CD4-positive, alpha-beta T cell treated with Interleukin-21 for 1 hour (primary cell): ENCODE measurements at places on chromosomes 7 and 10.

- no peak for DNase-seq
Measured at GRCh38 chr7:157009778-157010587, 480 bp downstream of the MNX1 start.

DNA sequence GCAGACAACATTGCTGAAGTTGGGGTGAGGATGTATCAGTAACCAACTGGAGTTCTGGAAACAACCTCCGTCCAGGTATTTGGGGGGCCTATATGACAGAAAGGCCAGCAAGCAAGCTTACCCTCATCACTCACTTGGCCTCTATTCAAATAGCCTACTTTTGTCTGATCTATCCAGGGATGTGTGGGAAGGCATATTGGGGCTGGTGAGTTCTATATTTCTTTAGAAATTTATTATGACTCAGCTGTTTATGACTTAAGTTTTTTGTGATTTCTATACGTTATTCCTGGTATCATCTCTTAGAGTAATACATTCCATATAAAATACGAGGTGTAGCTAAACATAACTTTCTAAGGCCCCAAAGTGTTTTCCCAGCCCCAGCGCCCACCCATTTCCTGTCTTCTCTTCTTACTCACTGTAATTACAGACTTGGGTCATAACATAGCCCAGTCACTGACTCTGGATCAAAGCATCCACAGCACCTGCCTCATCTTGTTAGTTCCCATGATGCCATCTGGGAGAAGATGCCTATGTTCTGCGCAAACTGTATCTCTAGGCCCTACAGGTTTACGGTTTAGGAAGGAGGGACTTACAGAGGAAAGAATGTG, 18.1 kb downstream of the GARS1 start:
- DNase-seq, result no peak

- no peak for DNase-seq
Measured at GRCh38 chr10:73634421-73634820, 6.9 kb downstream of the MYOZ1 start.

DNA sequence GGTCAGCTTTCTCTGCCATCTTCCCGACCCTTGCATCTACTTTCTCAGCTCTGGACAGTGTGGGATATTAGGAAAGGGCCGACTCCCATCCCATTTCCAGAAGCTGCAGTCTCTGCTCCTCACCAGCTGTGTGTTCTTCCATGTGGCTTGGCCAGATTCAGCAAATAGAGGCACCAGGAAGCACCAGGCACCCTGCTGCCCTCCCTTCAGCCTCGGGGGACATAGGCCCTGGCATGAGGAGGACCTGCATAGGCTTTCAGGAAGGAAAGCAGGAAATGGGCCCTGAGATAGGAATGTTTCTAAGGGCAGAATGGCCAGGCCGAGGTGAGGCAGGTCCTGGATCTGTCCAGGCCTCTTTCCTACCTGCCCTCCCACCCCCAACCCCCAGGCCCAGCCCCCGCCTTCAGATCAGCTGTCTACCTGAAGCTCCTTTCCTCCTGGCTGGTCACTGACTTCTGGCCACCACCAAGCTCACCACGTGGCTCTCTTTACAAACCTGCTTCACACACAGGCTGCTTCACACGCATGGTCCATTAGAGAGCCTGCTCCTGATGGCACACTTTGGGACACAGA, 27.5 kb upstream of the PURB start:
- DNase-seq, result no peak

GRCh38 chr10:6347391-6347951, 144.7 kb downstream of the PFKFB3 start:
- DNase-seq, result peak; percentile 68

DNA sequence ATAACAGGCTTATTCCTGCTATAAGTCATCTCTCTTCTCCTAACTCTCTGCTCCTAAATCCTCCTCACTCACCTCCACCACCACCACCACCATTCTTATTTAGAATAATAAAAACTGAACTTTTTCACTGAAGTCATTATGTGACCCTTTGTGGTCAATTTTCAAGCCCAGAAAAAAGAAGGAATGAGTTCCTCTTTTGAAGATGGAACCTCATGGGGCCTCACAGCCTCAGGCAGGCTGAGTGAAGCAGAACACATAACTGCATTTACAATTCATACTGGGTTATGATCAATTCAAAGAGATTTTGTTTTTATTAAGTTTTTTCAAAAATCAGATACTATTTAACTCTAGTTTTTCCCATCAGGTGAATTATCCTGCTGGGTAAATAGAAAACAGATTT, 29.8 kb downstream of the PNLIPRP3 start:
- DNase-seq, result no peak

- DNase-seq, result no peak
Measured at GRCh38 chr7:1246160-1246870, 13.6 kb downstream of the UNCX start.

DNA sequence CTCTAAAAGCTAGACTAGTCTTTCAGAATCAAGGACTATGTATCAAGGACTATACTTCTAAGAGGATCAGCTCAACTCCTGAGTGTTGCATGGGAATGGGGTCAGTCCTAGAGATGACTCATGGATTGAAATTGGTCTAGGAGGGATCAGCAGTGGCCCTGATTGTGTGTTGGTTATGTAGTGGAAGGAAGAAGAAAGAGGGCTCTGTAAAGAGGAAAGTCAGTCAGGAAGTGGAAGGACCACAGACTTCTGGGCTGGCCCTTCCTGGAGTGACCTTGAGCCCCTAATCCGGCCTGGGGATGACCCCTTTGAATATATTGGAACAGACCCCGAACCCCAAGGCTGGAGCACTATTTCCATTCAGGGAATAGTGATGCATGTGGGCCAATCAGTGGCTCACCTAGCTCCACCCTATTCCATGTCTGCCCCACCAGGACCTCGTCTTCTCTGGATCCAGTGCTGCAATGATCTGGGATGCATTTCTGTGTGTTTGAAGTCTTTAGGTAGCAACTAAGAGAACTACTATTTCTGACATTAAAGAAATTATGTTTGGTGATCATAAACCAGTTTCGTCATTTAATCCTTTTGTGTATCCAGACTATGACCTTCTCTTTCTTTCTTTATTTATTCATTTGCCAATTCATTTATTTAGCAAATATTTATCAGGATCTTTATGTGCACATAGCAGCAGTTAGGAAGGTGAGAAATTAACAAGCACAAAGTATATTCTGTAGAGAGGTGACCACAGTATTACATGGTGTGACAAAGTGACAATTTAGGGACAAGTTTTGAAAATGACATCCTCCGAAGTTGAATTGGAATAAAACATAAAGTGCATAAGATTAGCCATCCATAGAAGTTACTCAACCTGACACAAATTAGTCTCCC, 48.6 kb upstream of the KIF5B start:
- DNase-seq, result no peak

- DNase-seq, result no peak
Measured at GRCh38 chr10:3946234-3947229, 161.5 kb upstream of the KLF6 start.

DNA sequence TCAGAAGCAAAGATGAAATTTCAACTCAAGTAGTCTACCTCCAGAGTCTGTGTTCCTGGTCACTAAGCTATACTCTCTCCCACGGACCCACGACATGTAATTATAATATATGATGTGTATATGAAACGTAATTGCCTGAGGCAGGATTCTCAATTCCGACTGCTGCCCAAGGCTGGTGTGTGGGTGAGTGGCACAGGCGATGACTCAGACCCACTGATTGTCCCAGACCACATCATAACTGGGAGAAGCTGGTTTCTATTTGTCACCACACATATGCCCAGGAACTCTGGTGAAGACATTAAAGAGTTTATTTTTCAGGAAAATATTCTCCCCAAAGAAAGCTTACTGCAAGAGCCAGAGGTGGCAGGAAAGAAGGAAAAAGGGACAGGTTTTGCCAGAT, 219.3 kb downstream of the JAZF1 start:
- no peak for DNase-seq

DNA sequence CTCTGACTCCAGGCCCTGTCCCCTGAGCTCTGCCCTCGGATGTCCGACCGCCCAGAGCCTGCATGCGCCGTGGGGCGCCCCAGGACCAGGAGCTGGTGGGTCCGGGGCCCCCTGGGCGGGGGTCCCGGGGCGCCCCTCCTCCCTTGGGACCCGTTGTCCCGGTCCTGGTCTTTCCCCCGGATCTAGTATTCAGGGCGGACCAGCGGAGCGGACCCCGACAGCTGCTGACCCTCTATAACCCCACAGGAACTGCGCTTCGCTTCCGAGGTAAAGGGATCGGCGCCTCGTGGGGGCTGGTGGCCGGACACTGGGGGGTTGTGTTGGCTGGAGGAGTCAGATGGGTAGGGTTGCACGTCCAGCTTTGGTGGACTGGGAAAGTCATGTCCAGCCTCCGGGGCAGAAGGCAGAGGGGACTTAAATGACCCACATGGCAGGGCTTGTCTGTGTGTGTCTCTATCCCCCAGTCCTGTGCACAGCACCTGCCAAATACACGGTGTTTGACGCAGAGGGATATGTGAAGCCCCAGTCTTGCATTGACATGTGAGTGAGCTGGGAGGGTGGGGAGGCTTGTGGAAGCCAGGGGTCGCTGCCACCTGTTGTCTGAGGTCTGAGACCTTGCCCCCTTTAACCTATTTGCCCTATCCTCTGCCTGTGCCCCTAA, 520 bp downstream of the MOSPD3 start:
- peak; percentile 15 for DNase-seq

- peak; percentile 58 for DNase-seq
Measured at GRCh38 chr10:17685233-17685840, 41.4 kb downstream of the STAM start.

GRCh38 chr7:45917064-45917463, 4.0 kb downstream of the IGFBP3 start:
- no peak for DNase-seq

DNA sequence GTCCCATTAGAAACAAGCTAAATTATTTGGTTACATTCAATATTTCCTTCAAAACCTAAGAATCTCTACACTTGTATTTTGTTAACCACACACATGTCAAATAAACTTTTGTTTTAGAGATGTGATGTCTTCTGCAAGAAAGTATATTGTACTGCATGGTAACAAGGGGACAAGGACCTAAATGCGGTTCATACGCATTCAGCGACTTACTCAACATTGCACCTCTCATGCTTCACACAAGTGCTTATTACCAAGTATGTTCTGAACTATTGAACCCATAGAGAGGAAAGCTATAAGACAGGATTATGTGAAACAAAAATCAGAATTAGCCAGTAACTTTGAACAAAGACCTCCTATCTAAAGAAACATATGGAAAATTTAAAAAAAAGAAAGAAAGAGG, 68.3 kb downstream of the CREB5 start:
- no peak for DNase-seq

DNA sequence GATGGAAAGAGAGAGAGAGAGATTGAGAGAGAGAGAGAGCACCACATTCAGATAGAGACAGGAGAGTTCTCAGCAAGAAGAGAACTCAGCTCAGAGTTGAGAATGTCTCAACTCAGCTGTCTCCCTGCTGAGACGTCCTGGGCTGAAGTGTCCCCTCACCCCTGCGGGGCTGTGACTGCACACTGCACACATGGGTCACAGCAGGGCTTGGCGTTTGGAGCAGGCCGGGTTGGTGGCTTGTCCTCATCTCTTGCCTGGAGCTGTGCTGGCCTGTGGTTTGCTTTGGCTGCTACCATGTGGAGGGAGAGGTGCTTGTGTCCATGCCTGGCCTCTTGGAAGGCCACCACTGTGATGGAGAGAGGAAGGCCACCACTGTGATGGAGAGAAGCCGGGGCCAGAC, 167.9 kb downstream of the RNF216 start:
- no peak for DNase-seq
